T-cell (primary cell): ENCODE measurements at places on chromosomes 6 and 20.

DNA sequence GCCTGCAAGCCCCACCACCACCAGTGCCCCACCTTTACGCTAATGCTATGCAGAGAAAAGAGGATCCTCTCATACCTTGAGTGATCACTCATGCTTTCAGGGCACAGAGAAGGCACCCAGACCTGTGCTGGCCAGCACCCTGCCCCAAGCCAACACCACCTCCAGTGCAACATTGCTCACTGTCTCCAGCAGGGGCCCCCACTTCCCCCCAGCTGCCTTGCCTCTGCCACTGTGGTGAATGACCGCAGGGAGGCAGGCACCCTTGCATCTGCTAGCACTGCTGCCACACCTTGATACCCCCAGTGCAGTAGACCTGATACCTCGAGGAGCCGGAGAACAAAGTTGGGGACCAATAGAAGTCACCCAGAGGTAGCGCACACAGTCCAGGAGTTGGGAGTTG, 139.2 kb upstream of the PLN start:
- no peak for DNase-seq

DNA sequence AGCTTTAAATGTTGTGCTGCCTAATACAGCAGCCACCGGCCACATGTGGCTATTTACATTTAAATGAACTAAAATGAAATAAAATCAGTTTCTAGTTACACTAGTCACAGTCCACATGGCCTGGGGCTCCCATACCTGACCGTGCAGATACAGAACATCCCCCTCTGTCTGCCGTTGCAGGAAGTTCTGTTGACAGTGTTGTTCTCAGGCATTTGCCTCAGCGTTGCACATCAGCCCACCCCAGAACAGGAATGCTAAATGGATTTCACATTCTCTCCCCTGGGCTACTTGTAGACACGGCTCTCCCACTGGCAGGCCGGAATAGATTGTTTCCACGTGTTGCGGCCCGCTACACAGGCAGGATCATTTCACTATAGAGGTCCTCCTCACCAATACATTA, 26.3 kb downstream of the JAG1 start:
- no peak for DNase-seq

DNA sequence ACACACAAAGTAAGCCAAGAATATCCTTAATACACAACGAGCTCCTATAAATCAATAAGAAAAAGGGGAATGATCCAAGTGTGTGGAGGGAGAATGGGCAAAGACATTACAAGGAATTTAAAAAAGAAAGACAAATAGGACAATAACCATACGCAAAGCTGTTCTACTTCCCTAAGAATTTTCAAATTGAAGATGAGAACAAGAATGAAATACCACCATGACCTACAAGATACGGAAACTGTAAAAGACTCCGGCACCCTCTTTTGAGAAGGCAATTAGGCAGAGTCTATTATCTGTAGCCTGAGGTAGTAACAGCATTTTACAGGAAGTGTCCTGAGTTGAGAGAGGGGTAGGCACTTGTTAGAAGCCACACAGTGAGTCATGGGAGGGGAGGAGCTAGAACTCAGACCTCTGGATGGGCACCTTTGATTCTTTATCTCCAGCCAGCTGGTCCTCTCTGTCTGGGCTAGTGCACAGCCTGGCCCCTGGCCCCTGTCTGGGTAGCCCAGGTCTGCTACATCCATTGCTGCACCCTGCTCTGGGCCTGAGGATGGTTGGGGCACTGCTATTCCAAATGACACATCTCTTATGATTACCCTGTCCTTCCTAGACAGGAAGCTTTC, 15.3 kb downstream of the RSPO4 start:
- no peak for DNase-seq

DNA sequence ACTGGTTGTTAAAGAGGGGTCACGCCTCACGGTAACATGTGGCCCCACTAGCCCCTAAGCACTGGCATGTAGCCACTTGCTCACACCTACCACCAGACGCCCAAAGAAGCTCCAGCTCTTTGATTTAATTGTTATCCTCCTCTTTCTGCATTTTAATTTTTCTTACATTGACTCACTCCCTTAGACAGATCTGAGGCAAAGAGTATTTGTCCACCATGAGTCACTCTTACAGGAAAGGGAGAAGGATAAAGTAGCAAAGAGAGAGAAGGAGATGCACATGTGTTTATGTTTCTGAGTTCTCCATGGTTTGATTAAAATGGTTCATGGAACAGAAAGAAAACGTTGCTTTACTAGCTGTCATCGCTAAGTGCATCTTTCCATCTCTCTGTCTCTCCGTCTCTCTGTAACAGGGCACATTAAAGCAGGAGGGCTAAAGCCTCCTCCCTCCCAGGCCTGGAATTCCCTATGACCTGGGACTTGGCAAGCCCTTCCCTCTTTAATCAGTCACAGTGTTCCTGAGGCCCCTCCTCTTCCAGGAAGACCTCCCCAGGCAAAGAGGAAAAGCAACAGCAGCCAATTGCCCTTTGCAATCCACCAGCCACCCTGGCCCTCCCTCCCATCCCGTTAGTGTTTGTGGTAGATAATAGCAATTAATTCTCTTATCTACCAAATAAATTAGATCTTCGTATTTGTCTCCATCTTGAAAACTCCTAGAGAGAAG, 112.8 kb upstream of the TSHZ2 start:
- no peak for DNase-seq
